CD4-positive, alpha-beta T cell (primary cell): ENCODE measurements at places on chromosomes 11 and 22. TPM values are rescaled to one million over a fixed set of nuclear protein-coding genes. Genes with fewer than 3 reads are reported as not detected.

The RAB36 gene
- 0.77 TPM for total RNA-seq

The TNNI2 gene
- total RNA-seq: not detected

The TMPRSS13 gene
- total RNA-seq: 1.4 TPM

The HOATZ gene
- not detected for total RNA-seq

The FIBIN gene
- not detected for total RNA-seq

The NRIP3 gene
- 4.6 TPM for total RNA-seq

The CYTH4 gene
- total RNA-seq: 138 TPM

The GRM5 gene
- total RNA-seq: not detected

GRCh38 chr22:37021710-37022482 lies 2.4 kb downstream of the MPST start:
- peak; percentile 35 for DNase-seq

DNA sequence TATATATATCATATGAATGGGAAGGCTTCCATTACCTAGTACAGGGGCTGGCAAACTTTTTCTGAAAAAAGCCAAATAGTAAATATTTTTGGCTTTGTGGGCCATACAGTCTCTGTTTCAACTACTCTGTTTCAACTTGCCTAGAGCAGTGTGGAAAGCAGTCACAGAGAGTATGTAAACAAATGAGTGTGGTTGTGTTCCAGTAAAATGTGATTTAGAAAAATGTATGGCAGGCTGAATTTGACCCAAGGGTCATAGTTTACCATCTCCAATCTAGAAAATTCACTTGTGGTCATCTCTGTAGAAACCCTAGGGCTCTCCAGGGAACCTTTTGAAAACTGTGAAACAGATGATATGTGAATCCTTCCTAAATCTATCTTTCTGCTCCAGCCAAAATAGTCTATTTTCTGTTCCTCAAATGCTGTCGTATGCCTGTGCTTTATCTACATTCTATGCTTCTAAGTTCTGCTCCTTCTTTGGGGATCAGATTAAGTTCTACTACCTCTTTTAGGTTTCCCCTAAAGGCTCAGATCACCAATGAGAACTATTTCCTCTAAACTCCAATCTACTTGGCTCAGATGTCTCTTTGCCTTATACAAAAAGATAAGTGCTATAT lies 356.2 kb downstream of the METTL15 start:
- DNase-seq: no peak

- DNase-seq: no peak
Observed at GRCh38 chr11:95512177-95512576, 277.4 kb downstream of the FAM76B start.

- no peak for DNase-seq
Observed at GRCh38 chr11:100980156-100980555, 149.5 kb downstream of the PGR start.

GRCh38 chr22:35684732-35685131 lies 32.9 kb upstream of the APOL5 start:
- DNase-seq: no peak

DNA sequence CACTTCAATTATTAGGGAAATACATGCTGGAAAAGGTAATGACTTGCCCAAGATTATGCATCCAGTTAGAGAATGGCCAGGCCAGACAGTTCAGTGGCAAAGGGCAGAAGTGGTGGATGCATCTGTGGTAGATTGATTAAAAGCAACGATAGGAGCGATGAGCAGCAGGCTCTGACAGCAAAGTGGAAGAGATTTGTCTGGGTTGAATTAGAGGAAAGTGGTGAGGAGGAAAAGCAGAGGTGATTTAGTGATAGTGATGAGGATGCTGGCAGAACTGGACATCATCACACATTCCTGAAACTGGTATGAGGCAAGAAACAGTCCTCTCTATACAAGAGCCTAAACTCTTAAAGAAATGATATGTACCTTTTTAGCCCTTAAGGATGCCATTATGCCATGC lies 12.5 kb downstream of the HSD17B12 start:
- no peak for DNase-seq

DNA sequence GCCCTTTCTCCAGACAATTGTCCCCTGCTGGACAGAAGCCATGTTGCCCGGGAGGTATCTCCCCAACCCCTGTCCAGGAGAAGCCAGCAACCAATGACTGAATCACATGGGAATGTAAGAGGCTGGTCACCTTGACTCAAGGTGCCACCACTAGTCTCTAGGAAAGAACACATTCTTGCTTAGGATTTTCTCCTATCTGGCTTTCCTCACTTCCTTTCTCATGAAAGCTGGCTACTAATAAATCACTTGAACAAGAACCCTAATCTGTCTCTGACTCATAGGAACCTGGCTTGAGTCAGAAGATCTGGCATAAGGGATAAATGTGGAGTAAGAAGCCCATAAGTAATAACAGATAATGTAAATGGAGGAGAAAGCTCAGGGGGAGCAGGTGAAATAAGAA lies 101.4 kb upstream of the C11orf87 start:
- DNase-seq: no peak

- no peak for DNase-seq
Observed at GRCh38 chr11:20489948-20490347, 102.4 kb downstream of the PRMT3 start.

DNA sequence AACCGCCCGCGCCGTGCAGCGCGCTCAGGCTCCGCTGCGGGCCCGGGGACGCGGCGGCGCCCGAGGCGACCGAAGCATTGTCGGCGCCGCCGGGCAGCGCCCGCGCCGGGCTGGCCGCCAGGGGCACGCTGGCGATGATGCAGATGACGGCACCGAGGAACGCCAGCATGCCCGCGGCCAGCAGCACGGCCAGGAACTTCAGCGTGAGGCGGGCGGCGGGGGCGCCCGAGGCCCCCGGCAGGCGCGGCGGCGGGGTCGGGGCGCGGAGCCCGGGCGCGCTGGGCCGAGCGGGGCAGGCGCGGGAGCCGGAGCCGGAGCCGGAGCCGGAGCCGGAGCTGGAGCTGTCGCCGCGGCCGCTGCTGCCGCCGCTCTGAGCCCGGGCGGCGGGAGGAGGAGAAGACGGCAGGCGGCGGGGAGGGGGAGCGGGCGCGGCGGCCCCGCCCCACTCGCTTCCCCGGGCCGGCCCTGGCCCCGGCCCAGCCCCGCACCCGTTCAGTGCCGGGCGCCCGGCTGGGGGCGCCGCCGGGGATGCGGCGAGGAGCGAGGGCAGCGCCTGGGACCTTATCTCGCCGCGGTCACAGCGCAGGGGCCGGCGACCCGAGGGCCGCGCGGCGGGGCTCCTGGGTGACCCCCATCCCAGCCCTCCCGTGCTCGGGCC lies at the start of gene NPTXR:
NPTXR (minus strand) TSS at position 372 of the 658 bp plus-strand sequence.
- DNase-seq: peak; percentile 77

GRCh38 chr11:44601471-44602370 lies 36.3 kb downstream of the CD82 start:
- no peak for DNase-seq
